Activated CD4-positive, alpha-beta T cell treated with anti-CD3 and anti-CD28 coated beads, Interleukin-2, amount 50 U/mL, for 24 hours (primary cell): ENCODE measurements at places on chromosomes 6 and 20.

DNA sequence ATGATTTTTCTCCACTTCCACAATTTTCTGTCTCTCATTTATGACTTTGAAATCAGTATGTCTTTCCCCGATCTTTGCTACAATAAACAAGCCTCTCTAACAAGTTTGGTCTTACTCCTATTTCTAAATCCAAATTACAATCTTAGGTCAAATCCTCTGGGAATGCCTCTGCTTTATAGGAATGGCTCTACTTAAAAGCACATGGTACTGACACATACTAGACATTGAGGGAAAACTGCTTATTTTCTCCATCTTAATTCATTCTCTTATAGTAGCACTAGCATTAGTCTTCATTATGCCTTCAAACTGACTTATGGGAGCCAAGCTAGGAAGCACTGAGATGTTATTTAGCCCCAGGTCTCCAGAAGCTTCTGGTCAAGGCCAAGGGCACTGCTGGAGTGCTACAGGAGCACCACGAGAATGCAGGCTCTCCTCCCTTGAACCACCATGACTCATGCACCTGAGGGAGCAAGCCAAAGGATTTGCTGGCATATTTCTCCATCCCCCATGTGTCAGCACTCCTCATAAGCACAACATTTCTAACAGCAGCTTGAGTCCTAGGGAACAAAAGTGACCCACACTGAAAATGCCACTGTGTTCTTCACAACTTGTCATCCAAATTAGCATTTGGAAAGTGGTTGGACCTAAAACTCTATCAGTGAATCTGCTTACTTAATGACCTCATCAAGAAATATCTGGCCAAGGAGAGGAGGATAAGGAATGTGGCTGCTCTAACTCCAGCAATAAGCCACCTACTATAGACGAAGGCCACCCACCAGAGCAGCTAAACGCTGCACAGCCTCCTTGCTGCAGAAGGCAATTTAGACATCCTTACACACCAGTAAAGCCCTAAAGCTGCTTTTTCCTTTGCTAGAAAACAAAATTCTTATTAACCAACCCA, 156.8 kb upstream of the KCNQ5 start:
- no peak for DNase-seq

- no peak for DNase-seq
These were observed 46.3 kb downstream of the NINL start for GRCh38 chr20:25538838-25539665.

GRCh38 chr6:303948-304558, 11.8 kb downstream of the DUSP22 start:
- DNase-seq: no peak

GRCh38 chr20:43571310-43571709, 12.5 kb downstream of the SGK2 start:
- DNase-seq: no peak

DNA sequence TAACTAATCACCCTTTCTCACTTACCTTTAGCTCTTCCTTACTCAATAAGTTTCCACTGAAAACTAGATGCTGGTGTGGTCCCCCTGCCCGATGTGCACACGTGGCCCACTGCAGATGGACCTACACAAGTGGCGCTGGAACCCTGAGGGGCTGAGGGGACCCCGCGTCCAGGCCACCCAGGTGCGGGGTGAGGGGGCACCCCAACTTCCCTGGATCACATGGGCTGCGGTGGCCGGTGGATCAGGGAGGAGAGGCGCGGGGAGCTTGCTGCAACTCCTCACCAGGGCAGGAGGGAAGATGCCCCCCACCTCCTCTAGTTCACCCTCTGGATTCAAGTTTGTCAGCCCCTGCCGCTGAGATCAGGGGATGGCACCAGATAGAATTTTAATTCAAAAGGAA, 12.5 kb upstream of the HLA-DOA start:
- no peak for DNase-seq

- no peak for DNase-seq
These were observed 102.8 kb upstream of the PRSS16 start for GRCh38 chr6:27144740-27145079.

DNA sequence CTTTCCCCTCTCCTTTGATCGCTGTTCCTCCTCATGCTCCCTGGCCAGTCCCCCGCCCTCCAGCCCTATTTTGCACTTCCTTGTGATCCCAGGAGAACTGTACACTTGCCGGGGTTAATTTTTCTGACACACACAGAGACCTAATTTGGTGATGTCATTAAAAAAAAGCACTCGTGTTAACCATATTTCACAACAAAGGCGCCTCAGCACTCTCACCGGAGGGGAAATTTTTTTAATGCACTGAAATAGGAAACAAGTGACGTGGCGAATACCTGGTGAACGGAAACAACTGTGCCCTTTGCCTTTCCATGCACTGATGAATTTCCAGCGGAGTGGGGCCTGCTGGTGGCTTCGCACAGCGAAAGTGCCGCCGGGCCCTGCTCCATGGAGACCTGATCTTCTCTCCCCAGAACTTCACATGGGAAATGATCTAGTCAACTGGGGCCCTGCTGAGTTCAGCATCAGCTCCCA, 53.9 kb upstream of the TAGAP start:
- peak; percentile 76 for DNase-seq

DNA sequence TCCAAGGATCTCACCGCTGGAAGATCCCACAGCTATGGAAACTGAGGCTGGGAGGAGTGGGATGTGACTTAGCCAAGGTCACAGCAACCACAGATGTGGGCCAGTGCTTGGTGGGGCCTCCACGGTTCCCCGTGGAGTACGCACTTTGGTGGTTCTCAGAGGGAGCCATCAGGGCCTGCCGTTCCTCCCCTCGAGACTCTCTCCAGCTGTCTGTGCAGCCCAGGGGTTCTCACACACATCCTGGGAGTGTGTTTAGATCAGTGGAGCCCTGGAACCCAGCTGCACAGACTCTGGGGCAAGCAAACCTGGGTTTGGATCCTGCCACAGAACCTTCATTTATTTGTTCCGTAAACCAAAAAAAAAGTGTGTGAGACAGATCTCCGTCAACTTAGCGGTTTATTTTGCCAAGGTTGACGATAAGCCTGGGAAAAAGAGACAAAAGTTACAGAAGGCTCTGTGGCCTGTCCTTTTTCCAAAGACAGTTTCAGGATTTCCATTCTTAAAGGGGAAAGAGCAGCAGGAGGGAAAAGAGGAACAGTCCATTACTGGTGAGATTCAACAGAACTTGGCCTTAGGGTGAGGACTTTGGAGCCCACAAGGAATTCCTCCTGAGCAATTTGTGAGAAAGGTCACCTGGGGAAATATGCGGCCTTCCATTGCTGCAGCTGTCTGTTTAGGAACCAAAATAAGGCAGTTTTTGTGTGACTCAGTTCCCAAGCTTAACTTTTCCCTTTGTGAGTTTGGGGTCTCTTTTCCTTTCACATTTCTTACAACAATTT, 13.6 kb upstream of the MYMX start:
- no peak for DNase-seq

- DNase-seq: no peak
These were observed 601.9 kb downstream of the PRKN start for GRCh38 chr6:162125659-162126058.

DNA sequence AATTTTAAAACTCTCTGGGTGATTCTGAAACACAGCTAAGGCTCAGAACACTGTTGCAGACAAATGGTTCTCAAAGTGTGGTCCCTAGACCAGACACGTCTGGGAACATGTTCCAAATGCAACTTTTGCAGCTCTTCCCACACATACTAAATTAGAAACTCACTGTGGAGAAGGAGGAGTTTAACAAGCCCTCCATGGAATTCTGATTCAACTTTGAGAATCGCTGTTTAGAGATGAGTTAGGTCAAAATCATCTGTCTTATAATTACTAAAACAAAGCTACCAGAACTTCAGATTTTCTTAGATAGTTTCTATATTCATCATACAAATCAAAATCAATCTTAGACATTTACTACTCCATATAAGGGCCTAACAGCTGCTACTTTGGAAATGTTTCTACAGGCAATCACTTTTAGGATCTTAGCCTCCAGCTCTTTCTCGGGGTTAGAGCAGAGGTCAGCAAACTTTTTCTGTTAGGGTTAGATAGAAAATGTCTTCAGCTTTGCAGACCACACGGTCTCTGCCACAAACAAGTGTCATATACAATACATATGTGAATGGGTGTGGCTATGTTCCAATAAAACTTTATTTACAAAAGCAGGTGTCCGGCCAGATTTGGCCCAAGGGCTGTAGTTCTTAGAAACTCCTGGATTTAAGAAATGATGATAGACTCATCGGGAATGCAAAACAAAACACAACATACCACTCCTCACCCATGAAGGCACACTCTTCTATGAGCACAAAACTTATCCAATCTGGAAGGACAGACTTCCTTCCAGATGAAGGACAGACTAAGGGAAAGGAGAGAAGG, 50.0 kb upstream of the ARHGAP18 start:
- no peak for DNase-seq

DNA sequence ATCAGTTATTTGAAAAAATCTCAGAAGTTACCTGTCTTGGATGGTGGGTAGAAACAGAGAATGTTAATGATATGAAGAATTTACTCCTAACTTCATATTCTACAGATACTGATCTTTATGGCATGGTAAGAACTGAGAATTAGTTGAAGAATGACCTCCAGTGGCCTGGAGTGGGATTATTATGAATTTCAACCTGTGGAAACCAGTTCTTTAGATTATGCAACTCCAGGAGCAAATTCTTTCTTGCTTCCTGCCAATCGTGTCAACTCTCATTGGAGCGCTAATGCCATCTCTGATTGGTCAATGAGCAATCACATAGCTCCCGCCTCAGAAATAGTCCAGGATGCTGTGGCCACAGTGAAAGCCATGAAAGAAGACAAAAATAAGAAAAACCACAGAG, 40.6 kb downstream of the LYRM2 start:
- no peak for DNase-seq

GRCh38 chr6:51740658-51741057, 346.8 kb downstream of the PKHD1 start:
- DNase-seq: no peak

GRCh38 chr6:74346936-74347535, 651.0 kb downstream of the CD109 start:
- no peak for DNase-seq

- DNase-seq: no peak
These were observed 74.6 kb downstream of the ISM1 start for GRCh38 chr20:13295637-13296036.

GRCh38 chr6:28543651-28544610, 18.2 kb downstream of the GPX5 start:
- no peak for DNase-seq

- no peak for DNase-seq
These were observed 6.3 kb downstream of the JARID2 start for GRCh38 chr6:15252195-15252594.

GRCh38 chr6:57221191-57221935, 744 bp downstream of the RAB23 start:
- no peak for DNase-seq

DNA sequence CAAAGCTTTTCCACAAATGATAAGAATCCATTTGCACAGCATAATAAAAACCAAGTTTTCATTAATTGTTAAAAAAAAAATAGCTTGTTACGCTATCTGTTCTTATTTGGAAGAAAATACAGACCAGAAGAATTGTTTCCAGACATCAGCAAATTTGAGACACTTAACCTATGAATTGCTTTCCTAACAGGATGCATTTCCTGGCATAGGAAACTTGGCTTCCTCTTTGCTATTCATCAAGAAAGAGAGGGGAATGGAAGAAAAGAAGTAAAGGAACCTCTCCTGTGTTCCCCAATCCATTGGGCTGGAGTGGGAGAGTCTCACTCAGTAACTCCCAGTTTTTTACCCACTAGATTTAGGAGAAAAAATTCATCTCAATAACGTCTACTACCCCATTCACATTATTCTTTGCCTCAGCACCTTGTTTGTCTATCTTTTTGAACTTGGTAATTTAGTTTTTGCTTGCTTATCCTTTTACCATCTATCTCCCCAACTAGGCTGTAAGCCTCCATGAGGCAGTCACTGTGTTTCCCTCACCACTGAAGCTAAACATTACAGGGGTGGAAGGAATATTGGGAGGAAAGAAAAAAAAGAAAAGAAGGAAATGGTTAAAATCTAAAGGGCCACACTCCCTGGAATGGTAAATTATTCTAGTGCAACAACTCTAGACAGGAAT, 150.3 kb downstream of the COL21A1 start:
- no peak for DNase-seq

GRCh38 chr6:53284901-53285300, 63.8 kb downstream of the ELOVL5 start:
- DNase-seq: no peak

- DNase-seq: no peak
These were observed 79.3 kb downstream of the PLG start for GRCh38 chr6:160781298-160781697.

DNA sequence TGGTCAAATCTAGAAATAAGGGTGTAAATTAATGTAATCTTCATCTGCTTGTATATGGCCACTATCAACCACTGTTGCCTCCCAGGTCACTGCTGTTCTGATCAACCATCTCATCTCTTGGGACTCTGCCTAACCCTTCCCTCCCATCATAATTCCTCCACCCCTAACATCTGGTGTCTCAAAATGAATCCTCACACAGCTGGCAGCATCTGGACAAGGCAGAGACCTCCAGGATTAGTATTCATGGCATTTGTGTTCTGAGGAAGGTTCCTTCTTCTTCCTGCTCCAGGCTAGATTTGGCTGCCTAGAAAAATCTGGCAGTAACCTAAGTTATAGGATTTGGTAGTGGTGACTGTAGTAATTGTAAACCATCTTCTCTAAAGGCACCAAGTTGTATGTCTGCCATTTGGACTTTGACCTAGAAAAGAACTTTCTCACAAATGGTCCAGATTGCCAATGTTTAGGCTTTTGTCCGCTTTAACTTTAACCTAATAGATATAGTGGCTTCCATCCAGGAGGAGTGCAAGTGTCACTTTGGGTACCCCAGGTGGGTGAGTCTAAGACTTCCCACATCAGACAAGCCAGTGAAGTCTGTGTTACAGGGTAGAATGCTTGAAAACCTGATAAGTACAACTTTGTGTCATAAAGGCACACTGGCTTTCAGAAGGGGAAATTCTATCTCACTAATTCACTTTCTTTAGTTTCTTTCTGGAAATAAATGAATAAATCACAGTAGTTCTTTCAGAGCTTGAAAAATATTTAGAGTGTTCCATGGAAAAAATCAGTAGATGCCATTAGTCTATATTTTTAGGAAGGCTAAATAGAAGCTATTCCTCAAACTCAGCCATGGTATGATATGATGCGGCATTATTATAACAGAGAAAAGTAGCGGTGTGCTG, 3.0 kb upstream of the PHACTR2 start:
- DNase-seq: no peak

- DNase-seq: no peak
These were observed 131.9 kb upstream of the BACH2 start for GRCh38 chr6:90428514-90428913.

DNA sequence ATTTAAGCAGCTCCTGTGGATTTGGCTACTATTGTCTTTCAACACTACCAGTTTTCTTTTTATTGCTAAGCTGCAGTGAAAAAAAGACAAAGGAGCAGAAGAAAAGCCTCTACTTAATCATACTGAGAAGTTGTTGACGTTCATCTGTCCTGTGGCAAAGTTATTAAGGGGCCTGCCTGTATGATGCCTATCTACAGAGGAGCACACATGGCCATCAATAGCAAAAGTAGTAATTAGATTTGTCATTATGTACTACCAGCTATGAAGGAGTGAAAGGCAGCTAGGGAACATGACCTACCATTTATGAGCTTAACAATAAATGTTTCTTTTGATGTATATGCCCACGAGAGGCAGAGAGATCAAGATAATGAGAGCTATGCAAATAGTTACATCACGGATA, 620.9 kb downstream of the PHF3 start:
- DNase-seq: no peak

- no peak for DNase-seq
These were observed 4.7 kb upstream of the TRMT11 start for GRCh38 chr6:125981571-125982185.
